ENCODE measurements at places on chromosomes 1 and 21. TPM values are rescaled to one million over a fixed set of nuclear protein-coding genes. Genes with fewer than 3 reads are reported as not detected.
A peak's percentile ranks its signal among the peaks of the same experiment; 100 is the strongest.

GRCh38 chr1:226882631-226883409 lies 12.4 kb downstream of the PSEN2 start:
- DNase-seq, result peak; percentile 49

GRCh38 chr1:51910221-51911000 lies 31.9 kb upstream of the NRDC start:
- DNase-seq, result no peak

- no peak for DNase-seq
Observed at GRCh38 chr1:91684481-91685196, 184.0 kb downstream of the CDC7 start.

DNA sequence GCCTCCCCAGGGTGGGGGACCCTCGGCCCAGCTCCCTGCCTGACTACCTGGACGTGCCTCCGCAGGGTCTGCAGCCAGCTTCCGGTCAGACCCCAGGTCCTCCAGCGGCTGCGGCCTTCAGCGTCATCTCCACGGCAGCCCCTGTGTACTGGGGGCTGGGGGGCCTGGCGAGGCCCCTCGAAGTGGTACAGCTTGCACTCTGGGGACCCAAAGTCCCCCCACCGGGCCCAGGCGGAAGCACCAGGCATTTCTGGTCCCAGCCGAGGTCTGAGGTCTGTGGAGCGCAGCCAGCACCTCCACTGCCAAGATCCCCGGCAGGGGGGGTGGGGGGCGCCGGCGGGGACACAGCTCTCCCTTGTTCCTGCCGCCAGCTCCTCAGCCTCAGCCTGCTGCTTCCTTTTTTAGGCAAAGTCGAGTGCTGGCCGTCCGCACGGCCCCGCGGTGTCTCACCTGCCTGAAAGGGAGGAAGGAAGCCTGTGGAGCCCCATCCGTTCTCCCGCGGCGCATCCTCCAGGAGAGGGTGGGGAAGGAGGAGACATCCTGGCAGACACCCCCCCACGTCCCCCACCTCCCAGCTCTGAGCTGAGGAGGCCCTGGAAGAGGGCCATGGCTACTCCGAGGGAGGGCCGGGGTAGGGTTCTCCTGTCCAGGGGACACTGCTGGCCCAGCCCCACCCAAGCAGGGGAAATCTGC lies 1.2 kb upstream of the VWA1 start:
- peak; percentile 44 for DNase-seq

DNA sequence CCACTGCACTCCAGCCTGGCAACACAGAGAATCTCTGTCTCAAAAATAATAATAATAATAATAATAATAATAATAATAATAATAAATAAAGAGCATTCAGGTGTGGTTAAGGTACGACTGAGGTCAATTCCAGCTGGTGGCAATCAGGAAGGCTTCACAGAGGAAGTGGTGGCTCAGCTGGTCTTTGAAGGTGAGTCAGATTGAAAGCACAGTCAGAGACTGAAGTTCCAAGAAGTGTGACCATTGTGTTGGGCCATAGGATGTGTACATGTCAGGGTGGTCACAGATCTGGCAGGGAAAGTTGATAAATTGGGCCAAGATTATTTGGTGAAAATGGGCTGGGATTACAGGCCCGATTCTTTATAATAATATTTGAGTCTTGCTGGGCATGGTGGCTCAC lies 31.0 kb upstream of the MED18 start:
- no peak for DNase-seq

GRCh38 chr1:94989398-94989797 lies 62.5 kb upstream of the CNN3 start:
- no peak for DNase-seq

- DNase-seq, result no peak
Observed at GRCh38 chr1:53501065-53502005, 42.1 kb downstream of the DMRTB1 start.

GRCh38 chr1:186772228-186772627 lies 56.5 kb upstream of the PLA2G4A start:
- DNase-seq, result no peak

DNA sequence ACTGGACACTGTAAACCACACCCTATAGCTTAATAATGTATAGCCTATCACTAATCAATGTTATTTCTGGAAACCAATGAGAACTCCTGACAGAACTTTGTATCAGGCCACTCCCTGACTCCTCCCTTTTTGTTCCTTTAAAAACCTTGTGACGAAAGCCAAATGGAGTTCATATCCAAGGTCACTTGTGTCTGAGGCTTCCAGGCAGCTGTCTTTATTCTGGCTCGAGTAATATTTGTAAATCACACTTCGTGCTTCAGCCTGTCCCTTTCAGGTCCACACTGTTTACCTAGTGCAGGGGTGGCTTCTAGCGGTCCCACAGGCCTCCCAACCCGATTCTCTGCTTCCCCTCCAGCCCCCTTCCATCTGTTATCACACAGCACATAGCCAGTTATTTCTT lies 16.2 kb upstream of the CAPN9 start:
- no peak for DNase-seq

- DNase-seq, result no peak
Observed at GRCh38 chr1:94602316-94602715, 60.8 kb upstream of the F3 start.

- DNase-seq, result no peak
Observed at GRCh38 chr1:43879414-43879813, 54.2 kb upstream of the ARTN start.

- no peak for DNase-seq
Observed at GRCh38 chr1:3066250-3066711, 2.7 kb upstream of the PRDM16 start.

DNA sequence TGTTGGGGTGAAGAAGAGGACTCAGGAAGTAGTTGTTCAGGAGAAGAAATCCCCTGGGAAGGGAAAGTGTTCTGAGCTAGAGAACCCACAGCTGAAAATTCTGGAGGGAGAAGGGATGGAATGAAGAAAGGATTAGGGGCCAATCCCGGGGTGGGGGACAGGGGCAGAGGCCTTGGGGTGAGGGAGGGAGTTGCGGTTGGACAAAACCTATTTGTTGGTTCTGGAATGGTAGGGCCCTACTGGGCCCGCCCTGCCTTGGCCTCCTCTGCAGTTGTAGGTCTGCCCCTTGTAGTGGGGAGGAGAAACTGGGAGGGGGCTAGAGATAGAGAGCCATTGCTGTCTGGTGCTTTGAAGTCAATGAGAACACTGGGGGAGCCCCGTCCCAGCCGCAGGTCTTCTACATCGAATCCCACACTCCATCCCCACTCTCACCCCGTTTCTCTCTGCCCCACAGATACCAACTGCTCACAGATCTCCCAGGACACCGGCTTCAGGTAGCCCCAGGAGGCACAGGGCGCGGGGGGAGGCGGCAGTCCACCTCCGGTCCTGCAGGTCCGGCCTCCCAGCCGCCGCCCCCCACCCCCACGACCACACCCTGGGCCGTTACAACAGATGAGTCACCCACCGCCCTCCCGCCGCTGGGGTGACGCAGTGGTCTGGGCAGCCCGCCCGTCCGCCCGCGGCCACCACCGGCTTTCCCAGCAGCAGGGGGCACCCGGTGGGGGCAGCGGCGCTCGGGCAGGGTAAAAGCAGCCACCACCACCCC lies 1.1 kb downstream of the TAGLN2 start:
- peak; percentile 97 for DNase-seq

DNA sequence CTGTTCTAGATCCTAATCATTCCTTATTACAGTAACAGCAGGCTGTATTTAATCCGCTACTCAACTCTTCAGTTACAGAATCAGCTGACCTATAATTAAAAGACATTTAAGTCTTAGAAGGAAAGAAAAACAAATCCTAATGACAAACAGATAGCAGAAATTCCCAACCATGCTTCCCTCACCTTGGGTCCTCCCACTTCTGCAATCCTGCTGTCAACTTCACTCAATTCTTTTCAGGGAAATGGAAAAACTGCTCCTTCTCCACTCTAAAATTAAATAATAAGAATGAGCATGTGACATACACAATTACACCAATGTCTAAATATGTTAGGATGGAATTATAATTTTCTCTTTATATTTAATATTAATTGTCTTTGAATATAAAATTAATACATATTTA lies 182.6 kb upstream of the LYPLAL1 start:
- DNase-seq, result no peak

DNA sequence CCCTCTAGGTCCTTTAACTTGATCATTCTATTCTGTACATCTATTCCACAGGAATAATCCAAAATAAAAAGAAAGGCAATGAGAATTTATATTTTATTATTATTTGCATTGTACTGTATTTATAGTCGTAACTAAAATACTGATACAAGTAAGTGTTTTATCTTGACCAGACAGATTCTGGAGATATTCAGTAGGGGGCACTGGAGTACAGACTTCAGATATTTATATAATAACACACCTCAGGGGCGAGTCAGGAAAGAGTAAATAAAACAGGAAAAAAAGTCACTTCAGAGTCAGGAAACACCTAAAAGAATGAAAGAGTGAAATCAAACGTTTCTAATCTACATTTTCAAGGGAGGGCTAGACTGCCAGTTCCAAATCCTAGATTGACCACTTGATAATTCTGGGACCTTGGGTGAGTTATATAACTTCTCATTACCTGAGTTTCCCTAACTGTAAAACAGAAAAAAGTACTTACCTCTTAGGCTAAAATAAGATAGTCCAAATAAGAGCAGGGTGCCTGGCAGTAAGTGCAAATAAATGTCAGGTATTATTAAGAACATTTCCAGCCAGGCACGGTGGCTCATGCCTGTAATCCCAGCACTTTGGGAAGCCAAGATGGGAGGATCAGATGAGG lies 31.1 kb upstream of the MTF1 start:
- DNase-seq, result peak; percentile 25

Gene NPHS2
- total RNA-seq, result not detected

Gene DCST2
- not detected for total RNA-seq

All from SJSA1 (cell line).